Naive thymus-derived CD8-positive, alpha-beta T cell (primary cell): ENCODE measurements at places on chromosomes 3 and 15.
A peak's percentile ranks its signal among the peaks of the same experiment; 100 is the strongest.

- no peak for DNase-seq
Observed at GRCh38 chr3:89320186-89320585, 212.8 kb downstream of the EPHA3 start.

DNA sequence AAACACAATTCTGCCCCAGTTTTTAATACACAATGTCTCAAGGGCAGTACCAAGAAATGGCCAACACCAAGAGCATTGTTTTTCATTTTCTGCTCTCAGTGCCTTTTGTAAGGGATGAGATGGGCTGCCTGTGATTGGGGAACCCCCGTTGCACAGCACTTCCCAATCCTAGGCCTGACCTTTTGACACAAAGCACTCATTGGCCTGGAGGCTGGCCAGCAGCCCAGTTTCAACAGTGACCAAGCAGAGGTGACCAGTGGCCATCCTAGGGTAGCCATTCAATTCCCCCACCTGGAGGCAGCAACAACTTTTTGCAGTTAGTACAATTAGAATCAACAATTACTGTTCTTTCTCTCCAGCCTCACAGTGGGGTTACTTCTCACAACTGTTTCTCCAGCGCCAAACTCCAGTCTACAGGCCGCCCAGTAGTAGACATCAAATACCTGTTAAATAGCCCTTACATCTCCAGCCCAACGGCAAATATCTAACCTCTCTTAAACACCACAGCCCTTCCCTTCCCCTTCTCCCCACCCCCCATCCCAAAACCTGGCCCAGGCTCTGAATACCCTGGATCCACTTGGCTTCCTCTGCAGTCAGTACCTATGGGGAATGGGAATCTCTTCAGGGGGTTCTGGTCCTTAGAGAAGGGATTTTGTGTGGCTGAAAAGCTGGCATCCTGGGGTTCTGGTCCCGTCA lies 8.9 kb upstream of the LRRC2 start:
- no peak for DNase-seq

DNA sequence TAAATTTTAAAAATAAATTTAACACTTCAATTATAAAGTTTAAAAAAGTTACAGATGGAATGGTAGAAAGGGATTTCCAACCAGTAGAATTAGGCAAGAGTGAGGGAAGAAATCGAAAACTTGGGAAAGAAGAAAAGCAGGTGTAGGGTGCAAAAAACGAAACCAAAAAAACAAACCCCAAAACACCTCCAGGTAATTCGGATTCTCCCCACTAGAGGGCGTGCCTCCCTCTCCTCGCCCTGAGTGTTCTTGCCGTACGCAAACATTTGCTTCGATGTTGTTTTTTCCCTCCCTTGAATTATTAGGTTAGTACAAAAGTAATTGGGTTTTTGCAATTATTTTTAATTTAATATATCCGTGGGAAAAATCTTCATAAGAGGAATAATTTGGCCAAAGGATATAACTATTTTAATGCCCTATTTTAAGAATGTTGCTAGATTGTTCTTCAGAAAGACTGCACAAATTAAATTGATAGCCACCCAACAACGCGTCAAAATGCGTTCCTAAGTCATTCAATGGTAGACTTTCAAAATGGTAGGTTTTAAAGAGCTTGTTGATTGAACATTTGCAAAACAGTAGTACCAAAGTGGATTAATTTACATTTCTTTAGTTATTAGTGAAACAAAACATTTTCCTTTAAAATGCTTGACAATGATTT lies 63.7 kb downstream of the SLC30A4 start:
- peak; percentile 77 for DNase-seq

DNA sequence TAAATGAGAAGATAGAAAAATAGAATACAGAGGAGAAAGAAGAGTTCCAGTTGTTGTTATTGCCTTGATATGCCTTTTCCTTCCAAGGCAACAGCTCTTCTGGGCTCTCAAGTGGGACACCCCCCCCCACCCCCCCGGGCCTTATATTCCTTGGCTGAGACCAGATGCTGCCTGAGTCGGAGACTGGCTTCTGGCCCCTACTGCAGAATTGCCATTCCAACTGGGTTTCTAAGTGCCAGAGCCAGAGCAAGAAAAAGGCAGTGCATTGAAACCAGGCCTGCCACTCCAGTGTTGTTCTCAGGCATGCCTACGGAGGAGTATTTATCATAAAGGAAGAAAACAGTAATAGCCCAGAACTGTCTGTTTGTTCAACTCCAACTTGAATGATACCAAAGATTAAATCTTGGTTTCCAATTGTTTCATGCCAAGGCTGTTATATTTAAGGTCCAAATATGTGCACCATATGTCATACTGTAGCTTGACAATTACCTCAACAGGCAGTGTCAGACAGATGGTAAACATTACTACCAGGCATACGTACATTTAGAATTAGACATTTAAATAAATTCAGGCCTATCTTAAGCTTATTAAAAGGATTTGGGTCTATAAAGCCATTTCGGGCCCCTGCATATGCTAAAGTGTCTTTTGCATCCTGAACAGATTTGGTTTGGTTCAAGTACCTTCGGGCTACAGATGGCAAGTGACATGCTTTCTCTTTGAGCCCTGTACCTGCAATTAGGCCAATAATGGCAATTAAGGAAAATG lies 209.9 kb upstream of the SEMA6D start:
- no peak for DNase-seq

GRCh38 chr3:185558395-185558794 lies 6.0 kb upstream of the LIPH start:
- DNase-seq = no peak

DNA sequence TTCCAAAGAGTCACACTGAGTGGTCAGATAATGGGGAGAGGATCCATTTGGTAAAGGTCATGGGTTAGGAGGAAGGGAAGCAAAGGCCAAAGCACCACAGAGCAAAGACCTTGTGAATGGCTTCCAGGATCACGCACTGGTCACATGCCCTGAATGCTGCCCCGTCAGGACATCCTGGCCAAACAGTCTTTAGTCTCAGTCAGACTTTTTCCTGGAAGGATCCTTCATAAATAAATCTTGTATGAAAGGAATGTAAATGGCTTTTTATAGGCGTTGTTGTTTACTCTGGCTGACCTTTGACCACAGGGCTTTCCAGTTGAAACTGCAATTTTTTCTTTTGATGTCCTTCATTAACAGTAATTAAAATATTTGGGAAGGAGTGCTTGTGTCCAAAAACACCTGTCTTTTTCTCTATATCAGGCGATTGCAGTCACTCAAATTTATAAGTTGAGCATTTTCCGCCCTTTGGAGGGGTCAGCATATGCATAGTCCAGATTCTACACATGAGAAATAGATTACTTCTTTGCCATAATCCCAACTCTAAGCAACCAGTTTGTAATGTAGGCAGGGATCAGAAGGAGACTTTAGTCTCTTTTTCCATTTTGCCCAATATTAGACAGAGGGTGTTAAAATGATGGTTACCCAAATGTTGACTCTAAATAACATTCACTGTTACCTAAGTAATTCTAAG lies 48.4 kb downstream of the CHAC1 start:
- DNase-seq = no peak

DNA sequence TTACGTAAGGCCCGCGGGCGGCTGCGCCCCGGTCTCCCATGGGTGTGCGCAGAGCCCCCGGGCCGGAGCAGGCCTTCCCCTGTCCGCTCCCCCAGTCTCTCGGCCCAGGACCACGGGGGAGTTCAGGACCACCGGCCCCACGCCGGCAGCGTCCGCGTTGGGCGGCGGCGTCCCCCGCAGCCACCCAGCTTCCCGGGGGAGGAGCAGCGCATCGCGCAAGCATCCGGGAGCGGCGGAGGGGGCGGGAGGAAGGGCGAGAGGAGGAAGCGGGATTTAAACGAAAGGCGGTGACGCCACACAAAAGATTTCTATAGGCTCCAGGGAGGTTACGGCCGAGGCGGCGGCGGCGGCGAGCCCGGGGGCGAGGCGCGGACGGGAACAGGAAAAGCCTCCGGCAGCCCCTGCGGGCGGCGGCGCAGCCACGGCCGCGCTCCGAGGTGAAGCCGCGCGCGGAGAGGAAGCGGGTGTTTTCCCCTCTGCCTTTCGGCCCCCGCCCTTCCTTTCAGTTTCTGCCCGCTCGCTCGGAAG lies at the start of gene TLNRD1:
TSS of gene TLNRD1 (plus strand) at position 300 of the 528 bp plus-strand sequence. CDS start 1,349 bp downstream, outside the sequence.
- DNase-seq = peak; percentile 89

DNA sequence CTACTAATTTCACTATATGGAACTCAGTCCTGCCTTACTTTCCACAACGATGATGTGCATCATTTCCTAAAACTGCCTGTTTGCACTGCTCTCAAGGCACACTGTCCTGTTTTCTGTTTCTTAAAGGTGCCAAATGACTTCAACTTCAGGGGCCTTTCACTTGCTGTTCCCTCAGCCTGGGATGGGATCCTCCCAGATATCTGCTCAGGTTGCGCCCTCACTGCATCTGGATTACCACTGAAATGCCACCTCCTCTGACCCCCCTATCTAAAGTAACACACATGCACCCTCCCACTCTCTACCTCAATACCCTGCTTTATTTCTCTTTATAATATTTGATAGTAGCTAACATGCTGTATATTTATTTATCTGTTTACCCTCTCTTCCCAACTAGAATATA lies 123.8 kb upstream of the CMC1 start:
- DNase-seq = no peak

- no peak for DNase-seq
Observed at GRCh38 chr3:87361956-87362355, 85.6 kb upstream of the POU1F1 start.

- DNase-seq = peak; percentile 58
Observed at GRCh38 chr15:63504979-63505841, 817 bp downstream of the USP3 start.

DNA sequence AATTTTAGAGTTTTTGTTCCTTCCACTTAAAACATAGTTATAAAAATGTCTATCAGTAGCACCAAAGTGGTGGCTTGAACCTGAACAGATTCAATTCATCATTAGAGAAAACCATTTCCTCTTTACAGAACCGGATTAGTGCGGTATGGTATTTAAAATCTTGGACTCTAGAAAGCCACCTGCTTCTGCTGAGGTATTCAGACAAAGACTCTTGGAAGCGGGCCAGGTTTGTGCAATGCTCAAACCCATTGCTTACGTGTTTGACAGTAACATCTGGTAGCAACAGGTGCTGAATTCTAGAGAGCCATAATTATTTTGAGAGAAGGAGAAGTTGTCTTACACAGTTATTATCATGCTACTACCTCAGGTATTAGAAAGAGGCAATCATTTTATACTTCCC lies 290.5 kb downstream of the NAALADL2 start:
- DNase-seq = no peak

DNA sequence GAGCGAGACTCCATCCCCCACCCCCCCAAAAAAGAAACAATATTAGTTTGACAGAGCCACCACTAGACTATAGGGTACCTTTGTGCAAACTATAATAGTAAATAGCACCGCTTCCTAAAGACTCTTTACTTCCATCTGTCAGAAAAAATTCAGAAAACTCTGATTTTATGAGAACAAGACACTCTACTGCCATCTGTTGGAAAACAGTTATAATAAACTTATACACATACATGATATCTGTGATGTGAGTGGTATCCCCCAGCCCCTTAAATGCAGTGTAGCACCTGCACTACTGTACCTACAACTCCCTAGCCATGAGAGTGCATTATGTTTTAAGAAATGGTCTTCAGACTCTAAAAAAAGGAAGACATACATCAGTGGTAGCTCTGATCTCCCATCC lies 47.1 kb upstream of the CTDSPL start:
- DNase-seq = no peak

- no peak for DNase-seq
Observed at GRCh38 chr15:29712149-29712885, 110.0 kb downstream of the TJP1 start.

- no peak for DNase-seq
Observed at GRCh38 chr3:193546129-193546528, 8.6 kb downstream of the ATP13A4 start.

GRCh38 chr3:29559741-29560465 lies 279.0 kb downstream of the RBMS3 start:
- no peak for DNase-seq

DNA sequence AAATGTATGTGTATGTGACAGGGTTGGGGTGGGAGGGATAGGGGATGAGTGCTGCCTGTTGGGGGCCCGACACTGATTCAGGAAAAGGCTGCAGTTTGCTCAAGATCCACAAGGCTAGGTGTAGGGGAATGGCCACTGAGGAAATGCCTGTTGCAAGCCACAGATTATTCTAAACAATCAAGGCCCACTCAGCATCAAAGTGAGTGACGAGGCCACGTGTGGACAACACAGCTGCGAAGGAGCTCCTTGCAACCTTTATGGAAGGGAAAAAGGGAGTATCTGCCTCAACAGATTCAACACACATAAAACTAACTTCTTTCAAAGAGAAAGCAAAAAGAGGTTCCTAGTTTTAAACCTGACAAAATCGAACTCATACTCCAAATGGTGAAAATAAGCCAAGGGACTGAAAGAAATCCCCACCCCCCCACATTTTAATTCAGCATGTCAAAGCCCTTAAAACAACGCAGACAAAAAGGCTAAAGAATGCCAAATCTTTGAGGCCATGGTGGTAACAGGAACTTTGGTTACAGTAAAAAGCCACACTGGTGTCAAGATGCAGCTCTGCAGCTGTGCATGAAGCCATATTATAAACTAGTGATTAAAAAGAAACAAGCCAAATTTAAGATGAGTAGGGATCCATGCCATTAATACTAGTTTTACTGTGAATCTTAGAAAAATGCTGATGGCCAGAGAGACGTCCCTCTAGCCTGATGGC lies 3.6 kb downstream of the POLG start:
- DNase-seq = no peak

GRCh38 chr3:163779396-163780344 lies 1298.6 kb downstream of the SI start:
- DNase-seq = no peak

GRCh38 chr3:146313031-146313745 lies 62.3 kb upstream of the PLSCR4 start:
- no peak for DNase-seq

DNA sequence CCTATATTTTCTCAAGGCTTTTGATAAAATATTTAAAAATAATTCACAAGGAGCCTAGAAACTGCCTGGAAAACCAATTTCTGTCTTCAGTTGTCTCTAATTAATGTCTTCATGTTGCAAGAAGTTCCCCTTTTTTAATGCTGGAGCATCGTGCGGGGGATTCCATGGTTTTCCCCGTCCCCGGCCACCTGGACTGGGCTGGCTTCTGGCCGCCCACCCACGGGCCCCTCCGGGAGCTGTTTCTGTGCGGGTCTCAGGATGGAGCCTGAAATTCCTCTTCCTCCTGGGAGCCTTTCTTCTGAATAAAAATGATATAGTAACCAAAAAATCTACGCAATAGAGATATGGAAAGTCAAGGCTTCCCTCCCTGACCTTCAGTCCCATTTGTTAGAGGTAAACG lies 8.1 kb upstream of the LRRK1 start:
- no peak for DNase-seq

- no peak for DNase-seq
Observed at GRCh38 chr15:41978534-41978933, 6.2 kb upstream of the EHD4 start.

DNA sequence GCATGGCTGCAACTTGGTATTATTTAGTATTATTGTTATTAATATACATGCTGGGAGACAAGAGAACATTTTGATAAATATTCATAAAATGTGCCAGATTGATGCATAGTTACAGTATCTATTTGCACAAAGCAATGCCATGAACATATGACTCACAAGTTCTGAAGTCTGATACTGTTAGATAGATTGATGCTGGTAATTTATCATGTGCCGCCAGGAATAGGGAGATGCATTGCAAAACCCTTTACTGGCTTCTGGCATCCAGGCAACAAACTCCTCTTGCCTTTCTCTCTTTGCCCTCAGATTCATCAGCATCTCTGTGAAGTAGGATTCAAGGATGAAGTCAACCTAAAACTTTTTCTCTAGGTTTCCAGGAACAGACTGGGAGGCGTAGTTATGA lies 41.0 kb upstream of the SLC25A26 start:
- DNase-seq = no peak

GRCh38 chr3:14899993-14900618 lies 47.3 kb upstream of the NR2C2 start:
- DNase-seq = no peak

- DNase-seq = no peak
Observed at GRCh38 chr3:64898941-64899340, 211.1 kb upstream of the ADAMTS9 start.
